CD4-positive, alpha-beta memory T cell (primary cell): ENCODE measurements at places on chromosomes 12 and 14. TPM values are rescaled to one million over a fixed set of nuclear protein-coding genes. Genes with fewer than 3 reads are reported as not detected.

The SLC5A8 gene
- total RNA-seq: not detected

The MED6 gene
- 57.0 TPM for total RNA-seq

The ALDH1L2 gene
- total RNA-seq: 0.15 TPM

The L2HGDH gene
- total RNA-seq: 5.5 TPM

The TBC1D30 gene
- 0.55 TPM for total RNA-seq

The ULK1 gene
- 55.7 TPM for total RNA-seq

The ZFYVE1 gene
- total RNA-seq: 21.5 TPM

The RD3L gene
- total RNA-seq: not detected

- no peak for DNase-seq
- H3K4me3 ChIP-seq: no peak overlapping the region
- no peaks in the 10 kb centered on the region for H3K27me3 ChIP-seq
- H3K36me3 ChIP-seq: no peaks in the 10 kb centered on the region
- H3K4me1 ChIP-seq: peaks cover 27% of the 10 kb centered on the region
These were observed 39.0 kb downstream of the ACTN1 start for GRCh38 chr14:68939893-68940613.

DNA sequence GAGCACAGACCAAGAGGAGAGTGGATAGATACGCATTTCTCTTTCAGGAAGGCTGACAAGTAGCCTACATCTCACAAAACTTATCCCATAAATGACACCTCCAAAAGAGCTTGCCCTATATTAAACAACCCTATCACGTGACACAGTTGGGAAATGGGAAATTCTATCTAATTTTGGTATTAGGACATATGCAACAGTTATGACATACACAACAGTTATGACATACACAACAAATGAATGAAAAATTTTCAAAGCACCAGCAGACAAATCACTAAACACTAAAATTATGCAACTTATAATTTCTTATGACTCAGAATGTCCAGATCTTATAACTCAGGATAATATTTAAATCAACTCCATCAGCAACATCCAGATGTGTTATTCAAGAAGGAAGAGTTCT is 54.1 kb downstream of the DUSP16 start:
- no peaks in the 10 kb centered on the region for H3K27me3 ChIP-seq
- no peak overlapping the region for H3K4me3 ChIP-seq
- no peaks in the 10 kb centered on the region for H3K36me3 ChIP-seq
- H3K4me1 ChIP-seq: peaks cover 64% of the 10 kb centered on the region

DNA sequence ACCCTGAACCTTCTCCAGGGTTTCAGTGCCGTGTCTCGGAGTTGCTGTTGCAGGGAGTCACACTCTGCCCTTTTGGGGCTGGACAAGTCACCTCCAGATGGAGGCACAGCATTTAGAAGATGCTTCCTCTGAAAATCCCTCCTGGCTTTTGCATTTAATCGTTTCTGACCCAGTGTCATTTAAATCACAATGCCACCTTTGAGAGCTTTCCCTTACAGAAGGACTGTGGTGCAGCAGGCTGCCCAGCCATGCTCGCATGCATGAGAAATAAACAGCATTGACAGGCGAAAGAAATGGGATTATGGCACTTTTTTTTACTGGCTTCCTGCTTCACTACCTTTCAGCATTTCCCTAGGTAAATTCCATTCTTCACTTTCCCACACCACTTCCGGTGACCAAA is 113.4 kb upstream of the DYRK2 start:
- no peak for DNase-seq
- H3K4me3 ChIP-seq: no peak overlapping the region
- no peak overlapping the region for H3K27ac ChIP-seq
- H3K36me3 ChIP-seq: no peaks in the 10 kb centered on the region
- no peaks in the 10 kb centered on the region for H3K27me3 ChIP-seq

DNA sequence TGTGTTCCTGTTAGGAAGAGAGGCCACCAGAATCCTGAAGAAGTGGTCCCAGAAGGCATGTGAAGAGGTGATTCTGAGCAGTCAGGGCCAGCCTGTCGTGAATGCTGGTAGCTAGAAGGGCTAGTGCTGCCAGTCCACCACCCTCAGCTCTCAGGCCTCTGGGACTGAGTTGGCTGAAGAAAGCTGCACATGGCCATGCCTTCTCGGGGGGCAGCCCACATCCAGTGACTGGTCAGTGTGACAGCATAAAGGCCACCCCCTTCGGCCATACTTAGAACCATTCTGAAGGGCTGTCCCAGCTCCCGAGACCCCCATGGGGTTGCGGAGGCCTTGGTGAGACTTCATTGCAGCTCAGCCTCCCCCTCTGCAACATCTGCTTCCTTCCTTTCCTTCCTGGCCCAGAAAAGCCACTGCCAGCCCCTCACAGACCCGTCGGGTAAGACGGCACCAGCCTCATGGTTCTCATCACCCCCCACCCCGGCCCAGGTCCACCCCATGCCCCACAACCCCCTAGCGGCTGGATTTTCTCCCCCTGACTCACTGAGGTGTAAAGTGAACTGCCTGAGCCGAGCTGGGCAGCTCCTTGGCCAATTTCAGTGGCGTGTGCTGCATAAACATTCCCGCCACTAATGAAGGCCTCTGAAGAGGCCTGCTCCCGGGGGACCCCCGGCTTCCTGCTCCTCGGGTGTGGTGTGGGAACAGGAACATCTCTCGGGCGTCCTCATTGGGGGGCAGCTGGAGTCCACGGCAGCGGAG is 49.5 kb upstream of the DIO3 start:
- H3K4me3 ChIP-seq: no peak overlapping the region
- H3K36me3 ChIP-seq: no peaks in the 10 kb centered on the region
- no peak overlapping the region for H3K27ac ChIP-seq
- H3K27me3 ChIP-seq: no peaks in the 10 kb centered on the region
- no peak for DNase-seq

DNA sequence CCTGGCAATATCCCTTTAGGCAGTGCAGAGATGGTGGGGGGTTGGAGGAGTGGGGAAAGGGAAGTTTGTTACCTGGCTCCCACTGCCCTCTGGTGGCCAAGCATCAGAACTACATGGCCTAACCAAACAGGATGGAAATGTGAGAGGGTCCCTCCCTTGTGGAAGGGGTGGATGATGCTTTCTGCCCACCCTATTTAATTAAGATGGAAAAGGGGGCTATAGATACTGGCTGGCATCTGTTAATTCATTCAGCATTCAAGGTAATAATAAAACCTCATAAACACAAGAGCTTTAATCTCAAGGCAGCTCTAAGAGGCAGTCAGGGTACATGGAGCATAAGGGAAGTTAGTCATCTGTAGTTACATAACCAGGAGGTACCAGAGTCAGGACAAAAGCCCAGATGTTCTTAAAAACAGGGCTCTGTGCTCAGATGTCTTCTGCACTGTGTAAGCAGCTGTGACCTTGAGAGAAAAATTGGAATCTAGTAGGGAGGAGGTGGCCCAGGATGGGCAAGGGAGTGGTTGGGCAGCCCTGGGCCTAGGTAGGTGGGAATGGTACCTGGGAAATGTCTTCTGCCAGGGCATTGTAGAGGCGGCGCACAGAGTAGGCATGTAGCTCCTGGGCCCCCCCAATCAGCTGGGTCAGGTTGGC is 4.6 kb downstream of the AP1G2 start:
- no peak overlapping the region for H3K4me3 ChIP-seq
- H3K27ac ChIP-seq: no peak overlapping the region
- peaks cover 21% of the 10 kb centered on the region for H3K4me1 ChIP-seq
- no peaks in the 10 kb centered on the region for H3K27me3 ChIP-seq
- peaks cover 72% of the 10 kb centered on the region for H3K36me3 ChIP-seq
- peak; percentile 66 for DNase-seq

DNA sequence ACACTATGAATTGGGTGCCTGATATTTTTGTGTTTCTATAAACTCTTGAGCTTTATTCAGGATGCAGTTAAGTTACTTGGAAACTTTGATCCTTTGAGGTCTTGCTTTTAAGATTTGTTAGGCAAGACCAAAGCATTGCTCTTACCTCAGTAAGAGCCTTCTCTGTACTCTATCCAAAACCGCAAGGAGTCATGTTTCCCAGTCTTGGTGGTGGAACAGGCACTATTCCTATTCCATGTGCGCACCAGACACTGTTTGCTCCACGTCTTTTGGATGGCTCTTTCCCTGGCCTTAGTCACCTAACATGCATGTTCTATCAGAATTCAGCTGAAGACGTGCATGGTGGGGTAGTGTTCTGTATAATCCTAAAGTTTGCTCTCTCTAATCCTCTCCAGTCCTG is 23.5 kb downstream of the CSRP2 start:
- no peaks in the 10 kb centered on the region for H3K27me3 ChIP-seq
- peaks cover 6% of the 10 kb centered on the region for H3K36me3 ChIP-seq
- DNase-seq: no peak
- H3K4me3 ChIP-seq: no peak overlapping the region
- no peaks in the 10 kb centered on the region for H3K4me1 ChIP-seq

GRCh38 chr14:90661866-90662265 is 154.4 kb downstream of the TTC7B start:
- no peaks in the 10 kb centered on the region for H3K36me3 ChIP-seq
- H3K27ac ChIP-seq: no peak overlapping the region
- DNase-seq: no peak
- H3K4me3 ChIP-seq: no peak overlapping the region
- peaks cover 4% of the 10 kb centered on the region for H3K4me1 ChIP-seq

GRCh38 chr12:645563-646071 is 17.6 kb downstream of the NINJ2 start:
- H3K4me1 ChIP-seq: peaks cover 37% of the 10 kb centered on the region
- no peaks in the 10 kb centered on the region for H3K27me3 ChIP-seq
- DNase-seq: no peak
- H3K4me3 ChIP-seq: no peak overlapping the region
- H3K36me3 ChIP-seq: no peaks in the 10 kb centered on the region

DNA sequence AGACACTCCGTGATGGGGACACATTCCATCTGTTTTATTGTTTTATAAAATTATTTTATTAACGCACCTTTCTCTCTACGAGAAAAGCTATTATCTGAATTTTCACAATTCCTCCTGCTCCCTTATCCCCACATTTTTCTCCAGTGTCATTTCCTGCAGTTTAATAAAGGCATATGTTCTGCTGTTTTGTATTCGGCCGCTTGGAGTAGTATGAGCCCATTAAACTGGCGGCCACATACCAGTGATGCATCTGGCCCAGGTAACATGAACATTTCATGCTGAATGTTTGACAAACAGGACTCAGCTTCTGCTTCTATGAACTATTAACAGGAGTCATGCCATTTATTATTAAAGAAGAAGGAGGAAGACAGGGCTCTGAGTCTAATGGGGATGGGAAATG is 511.0 kb downstream of the TMEM121 start:
- no peaks in the 10 kb centered on the region for H3K4me1 ChIP-seq
- no peaks in the 10 kb centered on the region for H3K36me3 ChIP-seq
- H3K27me3 ChIP-seq: no peaks in the 10 kb centered on the region

DNA sequence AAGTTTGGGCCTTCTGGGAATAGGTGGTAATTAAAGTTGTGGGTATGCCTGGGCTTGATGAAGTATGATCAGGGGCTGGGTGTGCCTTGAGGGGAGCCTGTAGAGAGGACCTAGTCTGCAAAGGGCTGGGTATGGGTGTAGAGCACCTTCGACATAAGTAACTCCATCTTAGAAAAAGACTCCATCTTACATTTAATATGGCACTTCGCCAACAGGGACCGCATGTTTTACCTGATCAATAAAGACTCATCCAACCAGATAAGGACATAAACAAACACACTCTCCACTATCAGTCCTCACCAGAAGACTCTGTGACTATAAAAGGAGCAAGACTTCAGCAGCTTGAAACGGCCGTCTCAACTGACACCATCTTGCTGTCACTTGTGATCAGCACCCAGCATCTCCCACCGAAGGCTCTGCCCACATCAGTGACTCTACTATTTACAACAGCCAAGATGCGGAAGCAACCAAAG is 23.5 kb upstream of the GPR68 start:
- H3K4me1 ChIP-seq: peaks cover 22% of the 10 kb centered on the region
- no peak for DNase-seq
- H3K4me3 ChIP-seq: no peak overlapping the region

DNA sequence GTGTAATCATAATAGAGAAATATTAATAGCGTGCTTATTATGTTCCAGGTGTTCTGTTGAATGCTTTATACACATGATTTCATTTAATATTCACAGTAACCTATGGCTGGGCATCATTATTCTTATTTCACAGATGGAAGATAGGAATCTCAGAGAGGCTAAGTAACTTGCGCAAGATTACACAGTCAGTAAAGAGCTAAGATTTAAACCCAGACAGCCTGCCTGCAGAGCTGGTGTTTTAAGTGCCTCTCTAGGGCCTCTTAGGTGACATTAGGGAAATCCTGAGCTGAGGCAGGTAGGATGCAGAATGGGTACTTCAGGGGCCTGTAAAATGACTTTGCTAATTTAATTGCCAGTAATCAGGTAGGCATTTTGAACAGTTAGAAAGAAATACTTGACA is 18.5 kb upstream of the BHLHE41 start:
- no peak overlapping the region for H3K27ac ChIP-seq
- H3K36me3 ChIP-seq: no peaks in the 10 kb centered on the region
- no peaks in the 10 kb centered on the region for H3K27me3 ChIP-seq
- DNase-seq: no peak
- H3K4me3 ChIP-seq: no peak overlapping the region
- H3K4me1 ChIP-seq: no peaks in the 10 kb centered on the region

DNA sequence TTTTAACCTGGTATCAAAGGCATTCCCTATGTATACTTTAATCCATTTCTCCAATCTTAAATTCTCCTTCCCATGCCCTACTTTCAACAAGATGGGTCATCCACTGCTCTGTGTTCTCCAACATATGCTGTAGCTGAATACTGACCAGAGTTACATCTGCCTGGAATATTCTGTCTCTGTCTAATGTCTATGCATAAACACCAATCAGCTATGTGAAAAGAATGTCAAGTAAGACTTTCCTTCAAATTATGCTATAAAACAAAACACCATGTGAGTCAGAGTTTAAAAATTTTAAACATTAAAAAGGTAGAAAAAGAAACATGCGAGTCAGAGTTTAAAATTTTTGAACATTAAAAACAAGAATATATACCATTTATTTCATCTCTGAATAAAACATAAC is 19.3 kb downstream of the NT5DC3 start:
- no peaks in the 10 kb centered on the region for H3K27me3 ChIP-seq
- DNase-seq: no peak
- H3K4me1 ChIP-seq: no peaks in the 10 kb centered on the region
- H3K27ac ChIP-seq: no peak overlapping the region
- no peak overlapping the region for H3K4me3 ChIP-seq
- no peaks in the 10 kb centered on the region for H3K36me3 ChIP-seq

- H3K4me3 ChIP-seq: no peak overlapping the region
- H3K4me1 ChIP-seq: no peaks in the 10 kb centered on the region
- H3K36me3 ChIP-seq: no peaks in the 10 kb centered on the region
- no peak for DNase-seq
These were observed 425.6 kb downstream of the NRXN3 start for GRCh38 chr14:78595797-78596196.

DNA sequence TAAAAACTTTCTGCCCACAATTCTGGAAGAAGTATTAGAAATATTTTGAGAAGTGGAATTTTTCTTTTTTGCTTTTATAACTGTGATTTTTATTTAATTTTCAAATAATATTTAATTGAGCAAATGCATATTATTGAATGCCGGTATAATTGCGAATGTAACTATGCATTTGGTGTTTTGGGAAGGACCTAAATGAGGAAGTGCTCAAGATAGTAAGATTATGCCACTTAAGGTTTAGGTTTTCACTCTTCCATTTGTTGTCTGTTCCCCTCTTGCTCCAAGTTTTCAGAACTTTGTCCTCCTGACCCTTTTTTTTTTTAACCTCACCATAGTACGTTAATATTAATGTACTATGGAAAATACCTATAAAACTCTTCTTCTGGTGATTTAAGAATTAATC is 85.8 kb downstream of the KIAA0586 start:
- H3K27me3 ChIP-seq: no peaks in the 10 kb centered on the region
- no peaks in the 10 kb centered on the region for H3K4me1 ChIP-seq
- no peak overlapping the region for H3K4me3 ChIP-seq
- no peak overlapping the region for H3K27ac ChIP-seq
